Osteoblast (primary cell): ENCODE measurements at places on chromosomes 16 and 17.

DNA sequence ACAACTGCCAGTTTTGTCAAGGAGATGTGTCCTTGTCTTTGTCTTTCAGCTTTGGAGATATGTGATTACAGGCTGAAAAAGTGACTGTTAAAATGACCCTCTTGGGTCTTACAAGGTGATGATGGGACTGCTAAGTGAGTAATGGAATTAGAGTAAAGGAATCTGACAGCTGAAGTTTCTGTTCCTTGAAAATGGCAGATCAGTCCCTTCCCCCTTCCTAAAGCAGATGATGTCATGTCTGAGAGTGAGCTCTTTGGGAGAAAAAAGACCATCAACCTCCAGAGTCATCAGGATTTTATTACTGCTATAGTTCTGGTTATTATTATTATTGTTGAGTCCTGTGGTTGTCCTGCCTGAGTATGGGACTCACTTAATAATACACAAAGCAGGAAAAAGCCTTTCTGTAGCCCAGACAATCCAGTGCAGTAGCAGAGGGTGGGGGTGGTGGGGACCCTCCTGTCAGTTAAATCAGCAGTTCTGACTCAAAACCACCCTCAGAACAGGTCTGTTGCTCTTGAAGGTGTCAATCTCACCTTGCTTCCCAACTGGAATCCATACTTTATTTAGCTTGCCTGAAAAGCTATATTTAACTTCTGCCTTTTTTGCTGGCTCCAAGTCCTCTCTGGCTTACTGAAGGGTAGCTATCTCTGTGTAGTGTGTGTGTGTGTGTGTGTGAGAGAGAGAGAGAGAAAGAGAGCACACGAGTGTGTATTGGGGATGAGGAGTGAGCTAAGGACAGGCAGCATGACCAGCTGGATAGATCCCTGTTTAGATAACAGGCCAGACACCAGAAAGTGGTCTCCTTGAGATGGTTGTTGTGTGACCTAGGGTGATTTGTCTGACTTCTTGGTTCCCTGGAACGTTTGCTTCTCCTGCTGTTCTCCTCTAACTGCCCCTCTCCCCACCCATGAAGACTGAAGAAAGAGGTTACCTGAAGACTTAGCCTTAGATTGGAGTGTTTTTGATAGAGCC lies 4.9 kb downstream of the HROB start:
- DNase-seq, result no peak

- DNase-seq, result peak; percentile 38
These were observed 243.8 kb downstream of the RBFOX3 start for GRCh38 chr17:79366988-79367571.

DNA sequence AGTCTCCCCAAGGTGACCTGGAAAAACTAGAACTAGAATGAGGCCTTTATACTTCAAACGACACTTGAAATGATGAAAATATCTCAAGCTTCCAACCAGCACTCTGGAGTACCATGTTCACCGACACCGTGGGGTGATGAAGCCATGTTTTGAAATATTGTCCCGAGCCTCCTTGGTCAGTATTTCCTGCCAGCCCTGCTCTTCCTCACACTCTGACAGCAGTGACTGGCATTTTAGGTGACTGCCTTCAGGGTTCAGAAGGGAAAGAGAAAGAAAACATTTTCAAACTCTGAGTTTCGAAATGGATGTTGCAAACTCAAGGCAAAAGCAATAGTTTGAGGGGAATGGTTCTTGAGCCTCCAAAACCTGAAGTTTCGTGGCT lies 39.3 kb upstream of the IRX6 start:
- DNase-seq, result no peak

- DNase-seq, result no peak
These were observed 1.5 kb downstream of the ITGAL start for GRCh38 chr16:30474074-30474452.

- peak; percentile 72 for DNase-seq
These were observed at the start of gene FADS6 for GRCh38 chr17:74892974-74893911. Gene FADS6, minus strand, starts transcription at chr17:74893633. Its CDS starts 38 bp downstream, at chr17:74893595.

DNA sequence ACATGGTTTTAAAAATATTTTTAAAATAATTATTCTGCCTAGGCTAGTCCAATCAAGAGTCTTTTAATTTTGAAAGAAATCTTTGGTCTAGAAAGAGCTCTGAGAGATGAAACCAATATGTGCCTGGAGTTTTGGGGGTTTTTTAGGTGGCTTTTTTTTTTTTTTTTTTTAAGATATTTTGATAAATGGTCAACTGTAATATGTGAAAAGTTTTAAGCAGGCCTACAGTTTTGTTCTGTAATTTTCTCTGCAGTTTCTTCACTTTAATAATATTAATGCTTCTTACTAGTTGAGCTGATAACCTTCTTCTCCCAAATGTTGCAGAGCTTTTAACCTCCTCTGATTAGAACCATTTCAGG lies 45.1 kb downstream of the OMG start:
- no peak for DNase-seq

DNA sequence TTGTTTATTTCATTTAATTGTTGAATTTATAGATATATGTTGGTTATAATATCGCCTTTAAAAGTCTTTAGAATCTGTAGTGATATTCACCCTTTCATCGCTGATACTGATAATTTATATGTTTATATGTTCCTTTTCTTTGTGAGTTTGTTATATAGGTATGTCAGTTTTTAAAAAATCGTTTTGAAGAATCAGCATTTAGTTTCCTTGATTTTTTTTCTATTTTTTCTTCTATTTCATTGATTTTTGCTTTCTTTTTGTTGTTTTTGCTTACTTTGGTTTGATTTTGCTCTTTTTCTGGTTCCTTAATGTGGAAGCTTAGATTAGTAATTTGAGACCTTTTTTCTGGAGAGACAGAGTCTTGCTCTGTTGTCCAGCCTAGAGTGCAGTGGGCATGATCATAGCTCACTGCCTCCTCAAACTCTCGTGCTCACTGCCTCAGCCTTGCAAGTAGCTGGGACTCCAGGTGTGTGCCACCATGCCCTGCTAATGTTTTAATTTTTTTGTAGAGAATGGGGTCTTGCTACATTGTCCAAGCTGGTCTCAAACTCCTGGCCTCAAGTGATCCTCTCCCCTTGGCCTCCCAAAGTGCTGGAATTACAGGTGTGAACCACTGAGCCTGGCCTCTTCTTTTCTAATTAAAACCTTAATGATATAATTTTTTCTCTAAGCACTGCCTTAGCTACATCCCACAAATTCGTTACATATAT lies 7.5 kb downstream of the IST1 start:
- no peak for DNase-seq
